Left lobe of liver (tissue), 2 donors: ENCODE measurements at places on chromosomes 7 and 10. TPM values are rescaled to one million over a fixed set of nuclear protein-coding genes. Genes with fewer than 3 reads are reported as not detected.

GRCh38 chr7:111676811-111677210, 114.5 kb upstream of the IMMP2L start:
- DNase-seq, result no peak

DNA sequence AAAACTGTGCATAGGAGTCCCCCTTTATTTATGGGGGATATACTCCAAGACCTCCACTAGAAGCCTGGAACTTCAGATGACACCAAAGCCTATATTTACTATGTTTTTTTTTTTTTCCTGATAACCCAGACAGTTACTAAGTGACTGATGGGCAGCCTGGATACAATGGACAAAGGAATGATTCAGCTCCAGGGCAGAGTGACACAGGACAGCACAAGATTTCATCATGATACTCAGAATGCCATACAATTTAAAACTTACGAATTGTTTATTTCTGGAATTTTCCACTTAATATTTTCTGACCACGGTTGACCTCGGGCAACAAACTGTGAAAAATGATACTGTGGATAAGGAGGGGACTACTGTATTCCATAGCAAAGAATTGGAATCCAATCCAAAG, 843.6 kb downstream of the PCDH15 start:
- DNase-seq, result no peak

DNA sequence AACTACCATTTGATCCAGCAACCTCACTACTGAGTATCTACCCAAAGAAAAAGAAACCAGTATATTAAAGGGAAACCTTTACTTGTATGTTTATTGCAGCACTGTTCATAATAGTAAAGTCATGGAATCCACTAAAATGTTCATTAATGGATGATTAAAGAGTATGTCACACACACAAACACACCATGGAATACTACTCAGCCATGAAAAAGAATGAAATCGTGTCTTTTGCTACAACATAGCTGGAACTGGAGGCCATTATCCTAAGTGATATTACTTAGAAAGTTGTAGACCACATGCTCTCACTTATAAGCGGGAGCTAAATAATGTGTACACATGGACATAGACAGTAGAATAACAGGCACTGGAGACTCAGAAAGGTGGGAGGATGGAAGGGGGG, 203.0 kb upstream of the SLC26A5 start:
- DNase-seq, result no peak

- DNase-seq, result no peak
Observed at GRCh38 chr10:123912466-123912865, 20.9 kb upstream of the CPXM2 start.

- DNase-seq, result no peak
Observed at GRCh38 chr10:91925022-91925320, 1.4 kb downstream of the BTAF1 start.

DNA sequence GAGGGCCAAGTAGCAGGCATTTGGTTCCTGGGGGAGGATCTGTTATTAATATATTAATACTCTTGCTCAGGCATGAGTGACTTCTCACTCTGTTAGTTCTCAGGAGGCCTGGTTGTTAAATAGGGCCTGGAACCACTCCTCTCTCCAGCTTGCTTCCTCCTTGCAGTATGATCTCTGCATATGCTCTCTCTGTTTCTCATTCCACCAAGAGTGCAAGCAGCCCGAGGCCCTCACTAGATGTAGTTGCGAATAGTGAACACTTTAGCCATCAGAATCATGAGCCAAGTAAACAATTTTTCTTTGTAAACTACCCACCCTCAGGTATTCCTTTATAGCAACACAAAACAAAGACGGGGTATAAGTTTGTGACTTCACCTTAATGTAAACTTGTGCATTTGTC, 784.3 kb downstream of the DNAJB9 start:
- no peak for DNase-seq

DNA sequence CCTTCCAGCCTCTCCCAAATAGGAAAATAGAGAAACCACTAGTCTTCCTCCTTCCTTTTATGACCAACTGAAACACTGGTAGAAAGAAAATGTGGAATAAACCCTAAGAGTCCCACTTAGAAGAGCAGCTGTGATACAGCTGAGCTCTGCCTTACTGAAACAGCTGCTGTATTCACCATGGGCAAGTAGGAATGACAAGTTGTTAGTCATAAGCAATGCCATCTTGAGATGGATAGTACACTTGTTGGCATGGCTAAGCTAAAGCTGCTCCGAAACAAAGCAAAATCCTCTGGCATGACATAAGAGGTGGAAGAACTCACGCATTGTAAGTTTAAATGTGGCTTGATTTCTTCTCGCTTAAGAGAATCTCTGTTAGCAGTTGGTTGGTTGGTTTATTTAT, 48.3 kb upstream of the TMEM236 start:
- DNase-seq, result no peak

DNA sequence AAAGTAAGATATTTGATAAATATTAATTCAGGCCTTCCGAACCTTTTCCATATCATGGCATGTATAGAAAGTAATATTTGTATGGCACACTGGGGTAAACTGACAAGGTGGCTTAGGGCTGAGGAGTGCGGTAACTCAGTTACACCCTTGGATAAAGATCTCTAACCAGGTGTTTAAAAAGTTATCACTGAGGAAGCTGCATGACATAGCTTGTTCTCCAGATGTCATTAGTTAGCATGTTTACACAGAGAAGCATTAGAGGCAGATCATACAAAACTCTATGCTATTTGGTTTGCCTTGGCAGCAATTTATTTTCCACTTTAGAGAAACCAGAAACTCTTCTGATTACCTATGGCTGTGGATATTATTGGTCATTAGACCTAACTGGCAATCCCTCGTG, 118.2 kb downstream of the ST7 start:
- DNase-seq, result no peak

- DNase-seq, result no peak
Observed at GRCh38 chr7:90587766-90588165, 8.4 kb upstream of the CDK14 start.

DNA sequence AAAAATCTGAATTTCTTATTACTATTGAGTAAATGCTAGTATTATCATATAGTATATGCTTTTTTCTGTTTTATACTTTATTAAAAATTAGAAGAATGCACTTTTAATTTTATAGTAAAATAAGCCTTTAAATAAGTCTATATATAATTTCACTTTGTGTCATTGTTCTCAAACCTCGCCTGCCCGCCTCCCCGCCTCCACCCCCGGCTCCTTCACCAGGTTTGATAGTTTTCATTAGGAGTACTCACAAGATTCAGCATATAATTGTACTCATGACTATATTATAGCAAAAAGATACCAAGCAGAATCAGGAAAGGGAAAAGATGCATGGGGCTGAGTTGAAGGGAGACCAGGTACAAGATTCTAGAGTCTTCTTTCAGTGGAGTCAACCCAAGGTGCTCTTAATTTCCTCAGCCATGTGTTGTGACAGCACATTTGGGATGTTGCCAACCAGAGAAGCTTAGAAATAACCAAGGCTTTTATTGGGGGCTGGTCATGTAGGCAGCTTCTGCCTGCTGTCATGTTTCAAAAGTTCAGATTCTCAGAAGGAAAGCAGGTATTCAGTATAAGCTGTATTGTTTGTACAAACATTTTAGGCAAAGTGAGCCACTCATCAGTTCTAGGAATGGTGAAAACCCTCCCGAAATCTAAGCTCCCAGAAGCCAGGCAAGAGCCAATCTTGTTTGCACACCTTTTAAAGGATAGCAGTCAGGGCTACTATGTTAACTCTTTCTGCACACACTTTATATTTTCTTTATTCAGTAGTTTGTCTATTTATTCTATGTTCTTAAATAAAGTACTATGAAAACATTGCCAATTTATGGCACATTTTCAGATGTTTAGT, 12.3 kb downstream of the NHLRC2 start:
- DNase-seq, result no peak

GRCh38 chr7:44727158-44727936, 21.3 kb upstream of the ZMIZ2 start:
- no peak for DNase-seq

- no peak for DNase-seq
Observed at GRCh38 chr7:150740053-150740452, 2.8 kb downstream of the GIMAP5 start.

DNA sequence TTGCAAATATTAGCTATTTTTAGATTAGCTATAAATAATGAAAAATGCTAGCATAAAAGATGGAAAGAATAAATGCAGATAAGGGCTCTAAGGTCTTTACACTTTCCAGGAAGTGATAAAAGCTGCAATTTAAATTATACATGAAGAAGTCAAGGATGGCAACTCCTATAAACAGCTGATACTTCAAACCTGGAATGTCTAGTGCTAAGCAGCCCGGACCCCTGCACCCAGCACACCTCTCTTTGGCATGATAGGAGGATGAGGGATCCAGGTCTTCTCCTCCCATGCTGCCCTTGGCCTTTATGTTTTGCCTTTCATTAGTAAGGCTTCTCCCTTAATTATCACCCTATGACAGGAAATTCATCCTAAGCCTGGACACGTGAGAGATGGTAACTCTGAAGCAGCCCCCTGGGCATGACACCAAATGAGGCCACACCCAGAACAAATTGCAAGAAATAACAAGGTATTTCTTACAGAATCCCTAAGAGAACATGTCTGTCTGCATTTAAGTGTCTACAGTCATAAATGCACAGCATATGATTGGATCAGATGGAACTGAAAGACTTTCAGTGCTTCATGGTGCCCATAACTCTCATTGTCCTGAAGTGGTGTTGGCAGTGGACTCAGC, 158.3 kb upstream of the PRSS1 start:
- no peak for DNase-seq

DNA sequence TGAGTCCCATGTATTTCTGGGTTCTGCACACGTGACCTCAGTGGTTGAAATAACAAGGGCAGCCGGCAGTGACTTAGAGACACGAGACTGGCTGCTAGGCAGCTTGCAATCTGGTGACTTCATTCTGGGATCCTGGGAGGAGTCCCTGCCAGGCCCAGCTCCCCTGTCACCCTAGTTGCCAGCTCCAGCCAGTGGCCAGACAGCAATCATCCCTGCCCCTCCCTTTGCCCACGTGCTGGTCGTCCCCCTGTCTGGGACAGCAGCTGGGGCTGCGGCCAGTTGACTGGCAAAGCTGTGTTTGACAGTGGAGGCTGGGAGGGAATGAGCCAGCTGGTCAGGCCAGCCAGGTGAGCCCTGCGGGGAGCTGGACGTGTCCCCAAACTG, 30.0 kb downstream of the ADGRA1 start:
- no peak for DNase-seq

DNA sequence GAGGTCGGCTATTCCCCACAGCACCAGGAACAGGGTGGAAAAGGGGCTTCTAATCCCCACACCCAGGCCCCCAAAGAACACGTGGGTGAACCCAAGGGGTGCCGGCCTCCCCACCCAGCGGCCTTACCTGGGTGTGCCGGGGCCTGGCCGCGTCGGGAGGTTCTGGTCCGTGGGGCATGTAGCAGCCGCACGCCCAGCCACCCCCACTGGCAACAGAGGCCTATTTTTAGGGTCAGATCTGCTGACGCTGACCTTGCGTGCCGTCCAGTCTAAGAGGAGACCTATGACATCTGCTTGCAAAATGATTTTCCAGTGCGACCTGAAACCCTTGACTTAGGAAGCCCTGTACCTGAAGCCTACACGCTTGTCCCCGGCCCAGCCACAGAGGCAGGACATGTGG, 38.0 kb upstream of the SAMD8 start:
- no peak for DNase-seq

DNA sequence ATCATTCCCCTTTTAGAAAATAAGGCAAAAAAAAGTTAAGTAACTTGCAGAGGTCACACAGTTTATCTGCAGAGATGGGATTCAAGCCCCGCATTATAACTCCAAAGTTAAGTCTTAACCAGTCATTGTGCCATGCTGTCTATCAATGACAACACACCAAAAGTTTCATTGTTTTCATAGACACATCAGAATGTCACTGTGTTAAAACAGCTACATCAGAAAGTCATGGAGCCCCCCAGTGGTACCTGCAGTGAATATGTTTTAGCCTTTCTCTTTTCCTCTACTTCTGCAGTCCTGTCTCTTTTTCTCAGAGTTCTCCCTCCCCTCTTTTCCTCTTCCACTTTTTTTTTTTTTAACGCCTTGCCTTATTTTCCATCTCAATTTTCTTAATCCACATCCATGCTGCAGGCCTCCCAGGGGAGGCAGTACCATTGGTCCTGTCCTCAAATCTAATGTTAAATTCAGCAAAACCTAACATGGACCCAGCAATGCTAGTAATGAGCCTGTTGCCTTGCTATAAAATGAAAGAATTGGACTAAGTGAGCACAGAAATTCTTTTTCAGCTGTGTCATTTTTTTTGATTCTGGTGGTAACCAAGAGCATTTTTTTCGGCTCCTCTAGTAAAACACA, 3.8 kb upstream of the NRCAM start:
- no peak for DNase-seq

- DNase-seq, result no peak
Observed at GRCh38 chr10:117398029-117398428, 22.8 kb upstream of the PDZD8 start.

GRCh38 chr10:44981172-44982113, 2.8 kb upstream of the DEPP1 start:
- no peak for DNase-seq

DNA sequence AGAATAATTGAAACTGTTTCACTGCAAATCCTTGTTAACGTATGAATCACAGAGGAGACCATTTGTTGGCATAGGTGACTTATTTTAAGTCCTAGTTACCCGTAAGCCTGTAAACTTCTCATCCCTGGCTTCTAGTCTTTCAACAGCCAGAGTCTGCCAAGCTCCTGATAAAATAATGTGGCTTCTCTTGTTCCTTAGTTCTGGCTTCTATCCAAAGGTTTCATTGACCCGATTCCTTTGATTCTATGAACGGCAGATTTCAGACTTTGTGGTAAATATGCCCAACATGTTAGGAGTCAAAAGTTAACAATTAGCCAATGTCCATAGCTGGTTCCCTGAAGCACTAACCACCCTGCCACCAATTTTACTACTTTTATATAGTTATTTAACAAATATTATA, 23.3 kb downstream of the DNAH11 start:
- peak; percentile 52 for DNase-seq

GRCh38 chr10:18501198-18501597, 150.2 kb downstream of the NSUN6 start:
- DNase-seq, result no peak

- DNase-seq, result no peak
Observed at GRCh38 chr7:14717816-14718215, 184.7 kb downstream of the DGKB start.

- DNase-seq, result no peak
Observed at GRCh38 chr7:39306016-39306570, 260.1 kb upstream of the YAE1 start.

- no peak for DNase-seq
Observed at GRCh38 chr7:118129041-118129795, 54.7 kb upstream of the LSM8 start.

- DNase-seq, result no peak
Observed at GRCh38 chr10:121296881-121297585, 301.2 kb downstream of the FGFR2 start.

Gene PRRT4
- total RNA-seq, result not detected

Gene PHKG1
- 0.78 TPM for total RNA-seq

Gene ASZ1
- not detected for total RNA-seq

Gene TRRAP
- 15.8 TPM for total RNA-seq

Gene PCLO
- total RNA-seq, result 0.33 TPM

Gene DDIT4
- 162 TPM for total RNA-seq

Gene MALRD1
- not detected for total RNA-seq

Gene SEMA3A
- 0.58 TPM for total RNA-seq

Gene C10orf67
- not detected for total RNA-seq

Gene RASSF4
- 25.0 TPM for total RNA-seq
